ENCODE measurements at places on chromosomes 6 and 20.
A peak's percentile ranks its signal among the peaks of the same experiment; 100 is the strongest.

DNA sequence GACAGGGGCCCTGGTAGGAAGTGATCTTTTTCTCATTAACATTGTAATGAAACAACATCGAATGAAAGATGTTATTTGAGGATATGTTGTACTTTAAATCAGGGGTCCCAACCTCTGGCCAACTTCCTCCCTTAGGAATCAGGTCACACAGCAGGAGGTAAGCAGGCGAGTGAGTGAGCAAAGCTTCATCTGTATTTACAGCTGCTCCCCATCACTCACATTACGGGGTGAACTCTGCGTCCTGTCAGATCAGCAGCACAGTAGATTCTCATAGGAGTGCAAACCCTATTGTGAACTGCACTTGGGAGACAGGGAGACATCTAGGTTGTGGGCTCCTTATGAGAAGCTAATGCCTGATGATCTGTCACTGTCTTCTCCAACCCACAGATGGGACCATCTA is 19.9 kb downstream of the EPM2A start:
- no peak for DNase-seq

DNA sequence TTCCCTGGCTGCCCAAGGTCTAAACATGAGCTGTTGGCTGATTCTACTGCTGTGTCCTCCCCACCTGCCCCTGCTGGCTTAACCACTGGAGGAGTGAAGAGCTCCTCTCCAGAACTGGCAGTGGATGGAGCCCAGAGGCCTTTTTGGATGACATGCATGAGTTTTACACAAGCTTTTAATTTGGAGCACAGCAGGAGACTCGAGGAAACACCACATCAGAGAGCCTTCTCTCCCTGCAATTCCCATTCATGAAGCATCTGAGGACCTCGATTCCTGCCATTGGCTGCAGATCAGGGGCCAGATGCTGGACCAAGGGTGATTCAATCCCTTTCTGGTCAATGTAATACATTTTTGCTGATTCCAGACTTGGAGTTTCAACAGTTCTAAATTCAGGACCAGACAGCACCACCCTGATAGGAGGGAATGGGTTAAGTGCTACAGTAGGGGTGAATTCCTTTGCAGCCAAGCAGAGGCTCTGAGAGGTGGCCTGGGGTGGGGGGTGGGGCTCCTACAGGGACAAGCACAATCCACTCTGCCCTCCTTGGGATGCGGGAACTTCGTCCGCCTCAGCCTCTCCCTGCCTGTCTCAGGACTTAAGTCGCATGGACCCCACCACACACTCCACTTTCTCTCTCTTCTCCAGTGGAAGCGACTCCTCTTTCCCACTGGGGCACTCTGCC is 599 bp upstream of the PSORS1C1 start:
- DNase-seq, result no peak

DNA sequence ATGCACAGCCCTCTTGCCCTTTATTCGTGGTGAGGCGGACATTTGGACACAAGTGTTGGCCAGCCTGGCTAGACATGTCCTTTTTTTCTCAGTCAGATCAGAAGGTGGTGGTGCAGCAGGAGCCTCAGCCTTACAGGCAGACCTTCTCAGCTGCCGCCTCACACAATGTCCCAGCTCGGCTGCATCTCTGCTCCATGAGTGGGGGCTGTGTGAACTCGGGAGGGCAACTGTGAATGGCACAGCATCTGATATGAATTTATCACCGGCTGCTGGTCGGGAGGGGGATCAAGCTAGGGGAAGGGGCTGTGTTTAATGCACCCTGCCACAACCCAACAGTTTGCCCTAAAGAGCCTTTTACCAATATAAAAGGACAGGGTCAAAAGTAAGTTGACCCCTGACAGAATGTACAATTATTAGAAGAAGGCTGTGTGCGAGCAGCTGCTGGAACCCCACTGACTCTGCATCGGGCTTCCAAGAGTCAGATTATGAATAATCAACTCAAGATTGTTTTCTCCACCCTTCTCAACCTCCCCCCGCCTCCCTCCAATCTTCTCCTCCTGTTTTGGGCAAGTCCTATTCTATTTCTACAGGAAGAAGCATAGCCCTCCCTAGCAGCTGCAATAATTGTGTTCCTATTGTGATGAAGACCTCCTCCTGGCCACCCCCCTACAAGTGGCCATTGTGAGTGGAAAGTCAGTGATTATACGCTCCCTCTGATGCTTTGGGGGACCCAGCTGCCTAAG is 245.2 kb downstream of the PKHD1 start:
- no peak for DNase-seq

GRCh38 chr6:27053738-27054137 is 193.8 kb upstream of the PRSS16 start:
- no peak for DNase-seq

DNA sequence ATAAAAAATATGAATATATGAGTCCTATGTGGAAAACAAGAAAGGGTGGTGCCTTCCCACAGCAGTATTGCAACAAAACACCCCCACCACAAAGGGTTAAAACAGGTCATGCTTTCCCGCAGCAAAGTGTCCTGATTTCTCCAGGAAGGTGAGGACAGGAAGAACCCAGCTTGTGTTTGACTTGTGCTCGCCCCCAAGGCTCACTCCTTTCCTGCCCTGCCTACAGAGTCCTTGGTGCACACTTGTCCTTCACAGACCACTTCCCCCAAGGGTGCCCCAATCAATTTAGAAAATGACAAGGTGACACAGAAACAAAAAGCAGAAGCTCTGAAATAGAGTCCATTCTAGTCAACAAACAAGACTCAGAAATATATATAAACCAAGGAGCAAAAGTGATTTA is 237.4 kb downstream of the PTPRK start:
- no peak for DNase-seq

GRCh38 chr6:64050590-64050989 is 415.0 kb downstream of the PHF3 start:
- DNase-seq, result no peak

DNA sequence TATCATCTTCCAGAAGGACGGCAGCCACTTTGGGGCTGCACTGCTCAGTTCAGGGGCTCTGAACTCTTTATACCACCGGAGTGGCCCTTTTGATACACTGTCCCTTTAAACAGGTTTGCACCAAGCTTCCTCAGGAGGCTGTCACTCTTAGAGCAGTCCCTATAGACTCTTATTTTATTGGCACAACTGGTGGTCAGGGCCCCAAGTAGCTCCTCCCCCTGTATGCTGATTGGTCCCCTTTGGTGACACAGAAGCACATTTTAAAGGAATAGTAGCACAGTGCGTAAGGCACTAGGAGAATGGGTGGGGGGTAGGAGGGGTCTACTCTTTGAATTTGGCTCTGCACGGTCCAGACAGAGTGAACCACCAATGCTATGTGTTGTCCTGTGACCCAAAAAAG is 122.6 kb upstream of the MLN start:
- no peak for DNase-seq

- DNase-seq, result no peak
Observed at GRCh38 chr6:108720827-108721226, 127.4 kb upstream of the ARMC2 start.

DNA sequence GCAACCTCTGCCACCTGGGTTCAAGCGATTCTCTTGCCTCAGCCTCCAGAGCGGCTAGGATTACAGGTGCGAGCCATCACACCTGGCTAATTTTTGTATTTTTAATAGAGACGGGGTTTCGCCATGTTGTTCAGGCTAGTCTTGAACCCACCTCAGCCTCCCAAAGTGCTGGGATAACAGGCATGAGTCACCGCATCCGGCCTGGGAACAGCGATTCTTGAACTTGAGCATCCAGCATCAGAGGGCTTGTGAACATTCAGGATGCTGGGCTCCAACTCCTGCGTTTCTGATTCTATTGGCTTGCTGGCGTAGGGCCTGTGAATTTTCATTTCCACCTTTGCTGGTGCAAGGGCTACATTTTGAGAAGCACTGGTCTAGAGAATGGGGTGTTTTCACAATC is 24.5 kb upstream of the PIM1 start:
- no peak for DNase-seq

DNA sequence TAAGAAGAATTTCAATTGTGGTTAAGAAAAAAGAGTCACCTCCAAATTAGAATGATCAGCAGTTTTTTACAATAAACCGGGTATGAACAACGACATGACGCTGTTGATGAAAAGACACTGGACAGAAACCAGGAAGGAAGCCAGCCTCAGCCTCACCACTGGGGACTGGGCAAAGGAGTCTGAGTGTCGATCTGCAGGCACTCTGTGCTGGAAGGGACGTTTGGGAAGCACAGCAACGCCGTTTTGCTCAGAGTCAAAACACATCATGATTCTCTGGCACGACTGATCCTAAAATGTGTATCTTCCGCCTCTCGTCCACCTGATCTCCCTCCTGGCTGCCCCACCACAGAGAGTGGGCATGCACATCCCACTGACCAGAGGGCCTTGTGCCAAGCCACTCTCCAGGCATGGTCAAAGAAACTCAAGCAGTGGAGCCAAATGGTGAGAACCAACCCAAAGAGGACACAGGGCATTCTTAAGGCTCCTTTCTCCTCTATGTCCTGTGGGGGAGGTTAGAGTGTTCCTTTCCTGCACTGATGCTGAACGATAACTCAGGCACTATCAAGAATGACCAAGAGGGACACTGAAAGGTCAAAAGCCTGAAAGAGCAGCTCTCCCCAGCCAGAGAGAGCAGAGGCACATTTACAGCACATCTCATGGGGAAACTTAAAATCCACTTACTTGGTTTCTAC is 68.8 kb downstream of the AGPAT4 start:
- DNase-seq, result no peak

DNA sequence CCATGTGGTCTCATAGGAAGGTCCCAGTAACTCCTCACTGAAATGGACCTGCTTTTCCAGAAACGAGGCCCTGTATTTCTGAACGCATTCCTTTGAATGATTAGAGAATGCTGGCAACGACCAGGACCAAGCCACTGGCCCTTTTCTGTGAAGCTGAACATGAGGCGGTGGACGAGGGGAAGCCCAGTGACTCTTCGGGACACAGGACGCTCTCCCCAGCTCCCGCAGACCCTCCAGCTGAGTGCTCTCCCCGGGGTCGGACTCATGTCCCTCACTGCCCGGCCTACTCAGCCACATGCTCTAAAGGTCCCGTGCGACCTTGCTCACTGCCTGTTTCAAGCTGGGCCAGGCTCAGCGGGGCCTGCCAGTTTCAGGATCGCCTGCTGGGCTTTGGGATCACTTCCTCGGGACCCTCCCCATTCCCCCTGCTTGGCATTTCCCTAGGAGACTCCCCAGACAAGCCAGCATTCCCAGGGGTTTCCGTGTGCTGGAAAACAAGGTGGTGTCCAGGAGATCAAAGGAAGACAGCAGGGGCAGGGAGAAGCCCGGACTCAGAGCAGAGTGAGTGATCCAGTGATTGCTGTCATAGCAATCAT is 2.6 kb upstream of the CST9 start:
- no peak for DNase-seq

- no peak for DNase-seq
Observed at GRCh38 chr6:154373971-154374370, 17.4 kb upstream of the IPCEF1 start.

- no peak for DNase-seq
Observed at GRCh38 chr6:81997090-81997926, 244.8 kb upstream of the TENT5A start.

DNA sequence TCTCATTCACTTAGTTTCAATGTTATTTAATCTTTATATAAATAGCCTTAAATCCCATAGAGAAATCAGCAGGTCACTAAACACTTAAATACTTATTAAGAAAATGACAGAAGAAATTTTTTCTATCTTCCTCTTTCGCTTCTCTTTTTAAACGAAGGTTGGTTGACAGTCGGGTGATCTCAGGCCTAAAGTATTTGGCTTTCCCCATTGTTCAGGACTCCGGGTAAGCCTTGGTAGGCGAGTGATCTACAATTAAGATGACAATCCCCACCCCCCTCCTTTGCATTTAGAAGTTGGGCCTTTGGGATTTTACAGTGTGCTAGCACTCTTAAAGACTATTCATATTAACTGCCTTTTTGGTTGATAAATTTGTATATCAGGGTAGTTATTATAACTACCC is 19.7 kb upstream of the UTRN start:
- DNase-seq, result peak; percentile 70

DNA sequence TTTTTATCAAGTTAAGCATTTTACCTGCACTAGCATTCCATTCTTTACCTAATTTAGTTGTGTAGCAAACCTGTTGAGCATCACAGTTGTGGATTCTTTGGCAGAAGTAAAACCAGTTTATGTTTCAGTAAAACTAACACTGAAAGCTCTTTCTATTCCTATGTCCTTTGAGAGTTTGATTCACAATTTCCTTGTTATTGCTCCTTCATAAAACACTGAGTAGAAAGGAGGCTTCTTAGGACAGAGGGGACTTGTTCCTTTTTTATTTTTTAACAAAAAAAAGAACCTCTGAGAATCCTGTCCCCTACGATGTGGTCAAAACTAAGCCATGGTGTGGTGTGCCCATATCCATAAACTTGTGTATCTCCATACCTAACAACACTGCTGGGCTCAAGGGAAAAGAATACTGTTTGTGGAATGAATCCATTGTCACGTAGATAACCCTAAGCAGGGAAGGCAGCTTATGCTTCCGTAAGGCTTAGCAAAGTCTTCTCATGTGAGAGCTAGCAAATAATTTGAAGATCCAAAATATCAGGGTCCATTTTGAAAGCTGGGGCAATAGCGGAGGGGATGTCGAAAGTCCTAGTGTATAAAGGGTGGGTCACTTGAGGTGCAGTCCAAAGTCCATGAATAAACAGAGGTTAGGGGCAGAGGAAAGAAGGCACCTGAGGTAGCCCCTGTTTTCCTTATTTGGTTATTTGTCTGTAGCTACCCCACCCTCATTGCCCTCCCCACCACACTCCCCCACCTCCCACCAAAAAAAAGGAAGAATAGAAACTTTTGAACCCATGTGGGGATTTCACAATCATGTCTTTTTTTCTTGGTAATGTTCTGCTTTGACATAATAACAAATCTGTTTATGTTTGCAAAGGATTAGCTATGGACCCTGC is 71.0 kb downstream of the PLAGL1 start:
- DNase-seq, result no peak

DNA sequence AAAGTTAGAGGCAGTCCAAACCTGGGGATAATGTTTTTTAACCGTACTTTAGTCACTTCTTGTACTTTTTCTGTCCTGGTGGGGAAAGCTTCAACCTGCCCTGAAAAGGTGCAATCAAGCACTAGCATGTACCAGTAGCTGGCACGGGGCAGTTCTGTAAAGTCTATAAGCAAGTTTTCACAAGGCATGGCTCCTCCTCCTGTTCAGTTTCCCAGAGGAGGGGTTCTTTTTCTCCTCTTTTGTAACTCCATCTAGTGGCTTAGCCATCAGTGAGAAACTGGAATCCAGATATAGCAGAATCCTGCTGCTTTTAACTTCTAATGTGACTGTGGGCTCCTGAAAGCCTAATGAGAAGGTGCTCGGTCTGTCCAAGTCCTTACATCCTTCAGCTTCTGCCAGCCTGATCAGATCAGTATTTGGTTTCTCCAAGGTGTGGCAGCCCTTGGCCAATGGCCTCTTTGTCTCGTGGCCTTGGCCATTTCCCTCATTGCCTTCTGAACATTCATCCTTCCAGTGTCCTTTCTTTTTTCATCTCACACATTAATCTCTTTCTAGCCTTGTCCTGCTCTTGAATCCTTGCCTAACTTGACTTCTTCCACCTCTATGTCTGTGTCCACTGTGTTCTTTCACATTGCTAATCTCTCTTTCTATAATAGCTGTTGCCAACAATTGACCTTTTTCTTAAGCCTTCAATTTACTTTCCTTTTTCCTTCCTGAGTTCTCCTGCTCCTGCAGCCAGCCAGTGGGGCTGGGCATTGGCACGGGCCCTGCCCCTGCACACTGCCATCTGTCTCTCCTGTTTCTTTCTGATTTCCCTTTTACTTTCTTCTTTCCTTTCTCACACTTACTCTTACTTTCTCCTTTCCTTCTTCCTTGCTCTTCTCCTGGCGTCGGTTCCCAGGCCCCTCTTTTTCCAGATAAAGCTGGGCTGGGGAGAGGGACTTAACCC is 222.0 kb upstream of the SYNCRIP start:
- DNase-seq, result peak; percentile 1
